ENCODE measurements at places on chromosomes 5 and 9.

DNA sequence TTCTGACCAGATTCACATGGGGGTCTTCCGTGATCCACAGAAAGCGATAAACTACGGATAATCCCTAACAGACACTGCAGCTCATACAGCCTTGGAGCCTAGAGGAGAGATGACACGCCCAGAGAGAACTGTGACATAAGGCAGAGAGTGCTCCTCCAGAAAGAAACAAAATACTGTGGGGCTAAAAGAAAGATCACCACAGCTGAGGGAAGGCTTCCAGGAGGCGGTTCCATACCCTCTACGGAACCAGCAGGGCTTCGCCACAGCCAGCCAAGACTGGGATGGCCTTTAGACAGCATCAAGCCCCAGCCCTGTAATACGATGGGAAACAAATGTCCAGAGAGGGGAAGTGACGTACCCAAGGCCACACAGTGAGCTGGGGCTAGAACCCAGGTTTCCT is 19.3 kb downstream of the GPX3 start:
- no peak for DNase-seq

DNA sequence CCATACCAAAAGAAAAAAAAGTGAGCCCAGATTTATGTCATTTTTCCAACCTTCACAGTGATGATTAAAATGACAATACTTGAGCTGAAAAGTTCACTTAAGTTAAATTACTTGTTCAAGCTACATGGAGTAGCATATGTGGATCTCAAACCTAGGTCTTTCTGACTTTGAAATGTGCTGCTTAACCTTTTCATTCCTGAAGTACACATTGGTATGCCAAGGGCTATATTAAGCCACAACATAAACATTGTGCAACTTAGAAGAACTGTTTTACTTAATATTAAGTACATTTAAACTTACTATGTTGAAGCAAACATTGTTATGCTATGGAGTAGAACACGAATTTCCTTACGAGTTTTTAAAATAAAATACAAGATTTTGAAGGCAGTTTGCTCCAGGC is 105.0 kb downstream of the GIN1 start:
- no peak for DNase-seq

- no peak for DNase-seq
Measured at GRCh38 chr5:37839407-37840052, at the start of gene GDNF. Gene GDNF (minus strand): TSS chr5:37840041. CDS start chr5:37834796, 5,245 bp downstream.

- no peak for DNase-seq
Measured at GRCh38 chr5:57703721-57704120, 221.1 kb upstream of the ACTBL2 start.

GRCh38 chr5:152995214-152995725 is 495.2 kb upstream of the GRIA1 start:
- no peak for DNase-seq

DNA sequence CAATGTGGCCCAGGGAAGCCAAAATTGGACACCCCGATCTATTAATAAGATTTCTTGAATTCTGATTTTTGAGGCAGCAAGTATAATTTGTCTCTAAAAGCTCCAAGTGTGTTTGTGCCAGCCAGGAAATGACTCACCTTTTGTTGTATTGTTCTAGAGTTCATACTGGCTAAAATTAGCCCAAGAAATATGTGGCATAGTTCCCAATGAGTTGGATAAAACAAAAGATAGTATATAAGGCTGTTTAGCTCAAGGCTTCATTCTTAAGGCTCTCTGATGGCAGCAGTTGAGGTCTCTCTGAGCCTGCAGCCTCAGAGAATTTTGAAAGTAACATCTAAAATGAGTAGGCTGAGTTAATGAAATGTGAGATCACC is 21.6 kb downstream of the HMGXB3 start:
- DNase-seq = no peak

- DNase-seq = peak; percentile 88
Measured at GRCh38 chr5:170100066-170100943, 5.4 kb upstream of the FOXI1 start.

- DNase-seq = no peak
Measured at GRCh38 chr5:168207450-168208029, 83.9 kb upstream of the WWC1 start.

DNA sequence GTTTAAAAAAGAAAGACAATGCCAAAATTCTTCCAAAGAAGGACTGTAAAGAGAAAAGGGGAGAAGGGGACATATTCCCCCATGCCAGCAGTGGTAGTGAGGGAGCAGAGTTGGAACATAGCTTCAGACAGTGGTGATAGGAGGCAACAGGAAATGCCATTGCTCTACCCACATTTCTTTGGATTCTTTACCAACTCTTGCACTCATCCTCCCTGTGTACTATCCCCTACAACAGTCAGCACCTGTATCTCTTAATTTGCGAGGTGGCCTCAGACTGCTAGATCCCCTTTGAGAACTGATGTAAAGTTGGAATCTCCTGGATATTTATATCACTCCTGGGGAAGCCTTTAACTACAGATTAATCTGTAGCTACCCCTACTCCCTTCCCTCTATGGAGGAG is 320.6 kb upstream of the PTGER4 start:
- no peak for DNase-seq

GRCh38 chr5:39200081-39200480 is 19.3 kb downstream of the FYB1 start:
- DNase-seq = no peak

Measured in NAMALWA (cell line).